ENCODE measurements at places on chromosomes 16 and 17. TPM values are rescaled to one million over a fixed set of nuclear protein-coding genes. Genes with fewer than 3 reads are reported as not detected.

DNA sequence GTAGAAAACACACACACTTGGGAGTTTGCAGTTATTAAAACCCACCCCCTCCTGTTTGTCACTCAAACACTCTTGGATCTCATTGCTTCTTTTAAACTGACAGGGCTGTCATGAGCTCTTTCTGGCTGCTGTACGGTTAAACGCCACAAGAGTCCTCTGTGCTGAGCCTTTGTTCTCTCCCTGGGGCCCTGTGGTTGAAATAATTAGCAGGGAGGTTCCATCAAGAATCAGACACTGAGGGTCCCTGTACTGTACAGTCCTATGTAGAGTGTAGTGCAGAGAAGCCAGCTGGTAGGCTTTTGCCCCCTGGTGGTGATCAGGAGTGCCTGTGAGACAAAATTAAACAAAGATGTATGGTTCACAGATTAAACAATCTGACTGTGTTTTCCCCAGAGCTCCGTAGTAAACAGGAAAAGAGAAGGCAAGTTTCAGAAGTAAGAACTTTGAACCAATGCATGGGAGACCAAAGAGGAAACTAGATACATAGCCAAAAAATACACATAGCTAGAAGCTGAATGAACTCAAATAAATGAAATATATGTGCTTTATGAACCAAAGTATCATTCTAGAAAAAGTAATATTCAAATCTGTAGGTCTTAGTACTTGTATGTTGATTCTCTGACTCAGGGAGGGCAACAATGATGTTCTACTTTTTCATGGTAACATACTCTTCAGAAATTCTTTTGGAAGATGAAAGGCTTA lies 1.4 kb upstream of the SSH2 start:
- DNase-seq = peak; percentile 48

Gene CCR7
- 0.20 TPM for total RNA-seq

Gene CLEC18B
- total RNA-seq = not detected

DNA sequence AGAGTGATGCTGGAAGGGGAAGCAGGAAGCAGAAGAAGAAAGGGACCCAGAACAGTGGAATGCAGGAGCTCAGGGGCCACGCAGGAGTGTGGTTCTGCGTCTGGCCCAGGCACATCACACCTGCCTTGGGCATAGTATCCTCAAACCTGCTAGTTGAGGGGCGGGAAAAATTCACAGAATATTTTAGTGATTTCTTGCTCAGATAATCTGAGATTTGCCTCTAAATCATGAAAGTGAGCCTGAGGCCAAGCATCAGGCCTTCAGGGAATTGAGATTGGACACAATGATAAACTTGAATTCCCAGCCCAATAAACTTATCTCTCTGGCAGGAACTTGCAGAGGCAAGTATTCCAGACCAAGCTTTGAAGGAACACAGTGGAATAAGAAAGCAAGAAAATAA lies 48.5 kb upstream of the CCL2 start:
- DNase-seq = no peak

DNA sequence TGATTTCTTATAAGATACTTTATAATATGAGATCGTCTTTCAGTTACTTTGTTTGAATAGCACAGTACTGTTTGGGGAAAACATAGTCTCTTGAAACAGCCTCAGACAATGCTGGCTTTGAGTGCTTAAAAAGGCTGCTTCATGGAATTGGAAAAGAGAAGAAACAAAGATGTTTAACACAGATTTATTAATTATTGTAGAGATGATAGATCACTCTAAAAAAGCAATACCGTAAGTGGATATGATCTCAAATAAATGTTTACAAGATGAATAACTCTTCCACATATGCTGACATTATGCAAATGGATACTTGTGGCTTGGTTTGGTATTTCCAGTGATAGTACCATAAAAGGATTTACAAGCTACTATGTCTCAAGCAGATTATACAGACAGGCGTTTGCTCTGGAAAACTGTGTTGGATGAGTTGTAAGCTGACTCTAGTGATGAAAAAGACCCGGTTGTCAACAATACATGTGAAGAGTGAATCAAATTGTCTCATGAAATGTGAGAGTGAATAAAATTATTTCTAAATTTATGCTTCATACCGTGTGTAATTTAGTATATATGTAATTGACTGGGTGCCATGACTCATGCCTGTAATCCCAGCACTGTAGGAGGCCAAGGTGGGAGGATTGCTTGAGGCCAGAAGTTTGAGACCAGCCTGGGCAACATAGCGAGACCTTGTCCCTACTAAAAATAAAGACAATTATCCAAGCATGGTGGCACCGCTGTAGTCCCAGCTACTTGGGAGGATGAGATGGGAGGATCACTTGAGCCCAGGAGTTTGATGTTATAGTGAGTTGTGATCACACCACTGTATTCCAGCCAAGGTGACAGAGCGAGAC lies 105.4 kb downstream of the FTO start:
- DNase-seq = no peak

DNA sequence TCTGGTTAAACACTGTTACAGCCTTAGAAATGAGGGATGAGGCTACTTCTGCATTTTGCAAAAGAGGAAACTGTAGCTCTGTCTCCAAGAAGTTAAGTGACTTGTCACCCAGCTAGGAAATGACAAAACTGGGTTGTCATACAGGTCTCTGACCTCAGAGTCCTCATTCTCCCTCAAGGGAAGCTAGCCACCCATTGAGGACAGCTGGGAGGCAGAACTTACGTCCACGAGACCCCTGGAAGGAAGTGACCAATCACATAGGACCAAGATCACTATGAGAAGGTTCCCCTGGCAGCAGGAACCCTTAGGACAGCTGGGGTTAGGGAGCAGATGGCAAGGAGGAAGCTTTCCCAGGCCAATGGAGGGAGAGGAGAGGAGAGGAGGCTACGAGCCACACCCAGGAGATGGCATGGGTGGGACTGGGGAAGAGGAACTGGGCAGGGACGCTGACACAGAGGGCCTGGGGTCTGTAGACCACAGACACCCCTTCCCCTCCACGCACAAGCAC lies 11.2 kb downstream of the METTL22 start:
- peak; percentile 75 for DNase-seq

Gene SCNN1B
- 0.12 TPM for total RNA-seq

Gene SPOP
- 77.3 TPM for total RNA-seq

Measured in right cardiac atrium (tissue), 5 donors.